Right lobe of liver (tissue), 6 donors: ENCODE measurements at places on chromosomes 2 and 18. TPM values are rescaled to one million over a fixed set of nuclear protein-coding genes. Genes with fewer than 3 reads are reported as not detected.

- H3K4me3 ChIP-seq = no peak overlapping the region
- H3K27me3 ChIP-seq = no peaks in the 10 kb centered on the region
- H3K36me3 ChIP-seq = no peaks in the 10 kb centered on the region
- H3K4me1 ChIP-seq = no peaks in the 10 kb centered on the region
- DNase-seq = no peak
- H3K27ac ChIP-seq = no peak overlapping the region
Measured at GRCh38 chr2:55025627-55026026, 24.6 kb downstream of the RTN4 start.

GRCh38 chr2:235506291-235506996 is 12.6 kb downstream of the AGAP1 start:
- no peak overlapping the region for H3K4me3 ChIP-seq
- no peaks in the 10 kb centered on the region for H3K27me3 ChIP-seq
- H3K4me1 ChIP-seq = no peaks in the 10 kb centered on the region
- H3K27ac ChIP-seq = no peak overlapping the region

The GAL3ST2 gene
- not detected for total RNA-seq

- no peaks in the 10 kb centered on the region for H3K4me1 ChIP-seq
- H3K4me3 ChIP-seq = no peak overlapping the region
- no peak for DNase-seq
- H3K27me3 ChIP-seq = no peaks in the 10 kb centered on the region
Measured at GRCh38 chr2:206563374-206563773, 78.9 kb upstream of the FAM237A start.

The GALNT5 gene
- not detected for total RNA-seq

DNA sequence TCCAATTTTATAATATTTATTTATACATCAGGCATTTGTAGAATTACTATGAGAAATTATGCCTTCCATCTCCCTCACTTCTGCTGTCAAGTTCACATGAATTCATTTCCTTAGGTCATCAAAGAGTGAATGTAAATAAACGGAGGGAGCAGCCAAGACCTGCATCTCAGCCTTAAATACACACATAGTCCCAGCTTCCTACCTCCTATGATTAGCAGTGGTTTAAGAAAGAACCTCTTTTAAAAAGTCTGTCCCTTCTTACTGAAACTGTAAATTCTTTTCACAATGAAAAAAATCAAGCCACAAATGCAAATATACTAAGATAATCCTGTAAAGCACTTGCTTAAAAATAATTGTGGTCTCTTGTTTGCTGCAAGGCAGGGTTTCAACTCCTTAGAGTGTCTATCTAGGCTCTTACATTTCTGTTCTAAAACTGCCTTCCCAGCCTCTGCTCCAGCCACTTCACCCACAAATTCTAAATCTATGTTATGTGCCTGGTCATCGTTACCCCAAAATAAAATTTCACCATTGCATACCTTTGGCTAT is 532.7 kb upstream of the FSHR start:
- no peak for DNase-seq
- H3K27ac ChIP-seq = no peak overlapping the region
- no peaks in the 10 kb centered on the region for H3K27me3 ChIP-seq
- H3K4me1 ChIP-seq = no peaks in the 10 kb centered on the region

- H3K27ac ChIP-seq = no peak overlapping the region
- no peak for DNase-seq
- H3K4me3 ChIP-seq = no peak overlapping the region
- H3K4me1 ChIP-seq = no peaks in the 10 kb centered on the region
Measured at GRCh38 chr2:214005337-214005736, 405.5 kb upstream of the VWC2L start.
